ENCODE measurements at places on chromosomes 5 and 9.

- no peak for DNase-seq
Measured at GRCh38 chr9:85666086-85666485, 75.7 kb downstream of the AGTPBP1 start.

DNA sequence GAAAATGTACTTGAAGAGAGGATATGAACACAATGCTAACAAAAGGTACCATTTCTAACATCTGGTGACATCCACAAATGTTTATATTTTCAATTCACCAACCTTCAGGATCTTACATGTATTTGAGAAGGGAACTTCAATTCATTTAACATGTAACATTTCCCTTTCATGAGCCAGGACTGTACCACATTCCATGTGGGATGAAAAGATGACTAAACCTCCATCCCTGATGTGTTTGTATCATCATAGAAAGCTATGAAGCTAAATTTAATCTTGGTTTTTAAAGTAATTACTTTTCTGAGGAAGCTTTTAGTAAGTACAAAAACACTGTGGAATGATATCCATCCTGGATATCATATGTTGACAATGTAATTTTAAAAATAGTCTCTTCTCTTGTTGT is 78.2 kb upstream of the GNA14 start:
- no peak for DNase-seq

GRCh38 chr9:4986296-4986695 is 1.2 kb downstream of the JAK2 start:
- DNase-seq = no peak

- no peak for DNase-seq
Measured at GRCh38 chr5:166883016-166883415, 1408.4 kb upstream of the WWC1 start.

- DNase-seq = no peak
Measured at GRCh38 chr9:12853051-12853450, 78.2 kb downstream of the LURAP1L start.

DNA sequence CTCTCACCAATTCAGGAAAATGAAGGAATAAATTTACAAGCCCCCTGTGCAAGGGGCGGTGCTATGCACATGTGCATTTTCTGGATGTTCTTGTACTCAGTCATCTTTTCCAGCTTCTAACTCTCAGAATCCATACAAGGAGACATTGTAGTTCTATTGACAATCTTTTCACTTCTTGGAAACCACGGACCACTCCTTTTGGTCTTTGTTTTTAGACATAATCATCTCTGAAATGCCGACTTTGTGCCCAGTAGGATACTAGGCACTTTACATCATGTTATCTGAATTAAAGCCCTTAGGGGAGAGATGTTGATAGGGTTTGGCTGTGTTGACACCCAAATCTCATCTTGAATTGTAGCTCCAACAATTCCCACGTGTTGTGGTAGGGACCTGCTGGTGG is 322.6 kb upstream of the WWC1 start:
- DNase-seq = no peak

- DNase-seq = no peak
Measured at GRCh38 chr9:26520141-26520540, 372.5 kb downstream of the CAAP1 start.

- no peak for DNase-seq
Measured at GRCh38 chr5:34621277-34622097, 34.6 kb upstream of the RAI14 start.

DNA sequence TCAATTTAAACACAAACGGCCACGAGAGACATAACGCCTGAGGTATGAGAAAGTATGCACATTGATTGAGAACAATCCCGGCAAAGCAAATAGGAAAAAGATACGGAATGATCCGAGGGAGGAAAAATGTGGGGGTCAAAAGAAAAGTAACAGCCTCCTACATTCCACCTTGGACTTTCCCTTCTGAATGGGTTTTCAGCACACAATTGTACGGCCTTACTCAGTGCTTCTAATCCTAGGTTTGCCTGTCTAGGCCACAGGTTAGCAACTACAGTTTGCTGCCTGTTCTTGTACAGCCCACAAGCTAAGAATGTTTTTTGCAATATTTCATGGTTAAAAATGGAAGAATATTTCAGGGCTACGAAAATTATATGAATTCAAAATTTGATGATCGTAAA is 46.2 kb upstream of the RNF20 start:
- no peak for DNase-seq

- no peak for DNase-seq
Measured at GRCh38 chr9:72758944-72759343, 193.9 kb downstream of the ALDH1A1 start.
